ENCODE measurements at places on chromosomes 7 and 10.
A peak's percentile ranks its signal among the peaks of the same experiment; 100 is the strongest.

DNA sequence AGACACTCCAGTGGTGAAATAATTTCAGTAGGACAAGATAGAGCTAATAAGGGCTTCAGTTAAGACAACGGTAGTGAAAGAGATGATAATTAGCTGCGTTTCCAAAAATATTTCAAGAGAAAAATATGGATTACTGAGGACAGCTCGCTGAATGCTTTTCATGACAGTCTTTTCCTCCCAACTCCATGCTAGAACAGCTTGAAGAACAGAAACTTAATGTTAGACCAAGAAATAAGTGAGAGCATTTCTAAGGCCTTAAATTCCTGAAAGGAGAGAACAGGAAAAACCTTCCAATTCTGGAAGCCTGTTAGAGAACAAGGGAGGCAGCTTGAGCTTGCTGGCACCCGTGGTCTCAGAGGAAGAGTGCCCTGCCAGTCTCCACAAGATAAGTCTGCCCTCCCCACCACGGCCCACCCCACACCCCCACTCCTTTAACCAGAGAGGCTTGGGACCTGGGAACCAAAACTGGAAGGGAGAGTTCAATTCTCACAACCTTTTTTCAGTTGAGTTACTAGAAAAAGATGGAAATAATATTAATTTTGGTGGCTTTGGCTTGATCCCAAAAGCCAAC lies 1148.0 kb upstream of the CELF2 start:
- DNase-seq = no peak

GRCh38 chr10:102633848-102634247 lies 10.4 kb upstream of the TRIM8 start:
- no peak for DNase-seq

GRCh38 chr7:128409596-128410450 lies at the start of gene IMPDH1:
IMPDH1 (minus strand) TSS chr7:128409982; CDS start chr7:128409901, 81 bp downstream.
- peak; percentile 29 for DNase-seq

- no peak for DNase-seq
These were observed 26.7 kb upstream of the USP6NL start for GRCh38 chr10:11638055-11638698.

GRCh38 chr7:55032069-55032699 lies 13.4 kb downstream of the EGFR start:
- DNase-seq = no peak

DNA sequence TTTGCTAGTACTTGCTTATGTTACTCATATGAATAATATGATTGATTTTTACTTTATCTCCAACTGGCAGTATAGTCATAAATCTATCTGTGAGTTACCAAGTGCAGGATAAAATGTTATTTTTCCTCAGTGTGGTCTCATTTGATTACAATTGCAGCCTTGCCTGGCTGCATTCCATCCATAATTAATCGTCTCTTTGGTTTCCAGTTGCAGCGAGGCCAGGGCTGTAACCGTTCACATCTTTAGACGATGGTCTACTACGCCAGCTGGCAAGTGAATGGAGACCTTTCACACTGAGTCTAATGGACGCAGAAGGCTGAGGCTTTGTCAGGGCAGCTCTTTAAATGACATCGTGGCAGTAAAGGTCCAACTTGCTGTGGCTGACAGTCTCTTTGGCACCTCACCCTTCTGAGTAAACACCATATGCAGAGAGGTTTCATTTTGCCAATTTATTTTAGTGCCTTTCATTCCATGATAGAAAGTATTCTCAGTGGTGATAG lies 84.0 kb downstream of the ARL4A start:
- peak; percentile 89 for DNase-seq

DNA sequence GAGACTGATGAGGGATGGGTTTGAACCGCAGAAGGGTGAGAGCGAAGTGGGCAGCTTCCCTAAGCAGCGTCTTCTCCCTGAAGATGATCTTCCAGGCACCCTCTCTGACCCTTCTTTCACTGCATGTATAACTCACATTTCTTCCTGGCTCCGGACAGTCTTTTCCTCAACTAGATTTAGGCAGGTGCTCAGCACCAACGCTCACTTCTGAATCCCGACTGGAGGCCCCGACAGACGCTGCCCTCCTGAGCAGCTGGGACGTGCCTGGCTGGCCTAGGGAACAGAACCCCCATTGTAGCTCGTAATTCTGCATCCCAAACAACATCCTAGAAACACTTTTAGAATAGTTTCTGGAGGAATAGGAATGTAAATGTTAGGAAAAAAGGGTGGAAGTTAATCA lies 206.6 kb downstream of the DIP2C start:
- DNase-seq = no peak

- no peak for DNase-seq
These were observed 5.9 kb downstream of the BORCS7 start for GRCh38 chr10:102859911-102860310.

GRCh38 chr7:1526271-1526754 lies 4.2 kb upstream of the MAFK start:
- no peak for DNase-seq

GRCh38 chr7:137592232-137592896 lies 248.8 kb upstream of the PTN start:
- peak; percentile 47 for DNase-seq

GRCh38 chr7:81140775-81141174 lies 221.9 kb upstream of the SEMA3C start:
- DNase-seq = no peak

GRCh38 chr7:85103962-85104361 lies 82.9 kb downstream of the SEMA3D start:
- DNase-seq = no peak

DNA sequence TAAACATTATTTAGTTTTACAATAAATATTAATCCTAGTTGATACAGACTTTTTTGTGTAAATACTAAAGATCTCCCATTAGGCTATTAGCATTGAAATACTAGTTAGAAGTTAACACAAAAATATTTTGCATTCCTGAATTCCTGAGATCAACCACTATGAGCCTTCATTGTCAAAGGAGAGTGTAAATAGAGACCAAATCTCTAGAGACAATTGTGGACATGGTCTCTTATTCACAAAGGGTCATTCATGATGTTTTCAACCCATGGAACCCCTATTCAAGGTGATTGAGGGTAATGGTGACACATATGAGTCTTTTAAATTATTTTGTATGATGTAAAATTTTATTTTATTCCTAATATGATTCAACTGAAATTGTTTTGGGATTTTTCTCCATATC lies 1454.8 kb upstream of the LRRTM3 start:
- DNase-seq = no peak

DNA sequence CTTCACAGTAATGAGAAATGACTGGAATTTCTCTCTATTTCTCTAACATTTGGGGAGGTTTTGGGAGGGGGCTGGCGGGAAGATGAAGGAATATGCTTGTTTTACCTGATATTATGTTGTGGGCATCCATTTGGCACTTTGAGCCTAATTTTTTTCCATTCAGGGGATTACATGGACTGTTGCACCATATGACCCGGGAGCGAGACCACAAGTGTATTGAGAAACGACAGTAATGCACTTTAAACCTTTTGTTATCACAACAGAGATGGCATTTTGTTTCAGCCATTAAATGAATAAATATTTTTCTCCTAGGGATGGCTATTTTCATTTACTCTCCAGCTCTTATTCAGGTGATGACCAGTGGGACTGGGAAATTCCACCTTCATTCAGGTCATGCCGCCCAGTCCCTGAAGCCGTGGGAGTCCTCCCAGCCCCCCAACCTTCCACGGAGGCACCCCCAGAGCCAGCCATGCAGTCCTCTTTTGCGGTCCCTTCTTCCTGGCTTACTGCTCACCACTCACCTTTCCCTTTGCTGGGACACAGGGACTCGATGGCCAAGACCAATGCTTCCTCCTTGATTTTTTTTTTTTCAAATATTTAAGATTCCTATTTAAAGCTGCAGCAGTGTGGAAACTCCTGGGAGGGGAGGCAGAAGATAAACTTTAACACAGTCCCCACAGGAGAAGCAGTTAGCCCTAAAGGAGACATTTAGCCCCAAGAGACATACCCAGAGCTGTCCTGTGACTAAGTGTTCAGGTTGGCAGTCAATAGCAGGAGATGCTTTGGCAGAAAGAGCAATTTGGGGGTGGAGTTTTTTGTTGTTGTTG lies 190.9 kb upstream of the YAE1 start:
- DNase-seq = no peak

DNA sequence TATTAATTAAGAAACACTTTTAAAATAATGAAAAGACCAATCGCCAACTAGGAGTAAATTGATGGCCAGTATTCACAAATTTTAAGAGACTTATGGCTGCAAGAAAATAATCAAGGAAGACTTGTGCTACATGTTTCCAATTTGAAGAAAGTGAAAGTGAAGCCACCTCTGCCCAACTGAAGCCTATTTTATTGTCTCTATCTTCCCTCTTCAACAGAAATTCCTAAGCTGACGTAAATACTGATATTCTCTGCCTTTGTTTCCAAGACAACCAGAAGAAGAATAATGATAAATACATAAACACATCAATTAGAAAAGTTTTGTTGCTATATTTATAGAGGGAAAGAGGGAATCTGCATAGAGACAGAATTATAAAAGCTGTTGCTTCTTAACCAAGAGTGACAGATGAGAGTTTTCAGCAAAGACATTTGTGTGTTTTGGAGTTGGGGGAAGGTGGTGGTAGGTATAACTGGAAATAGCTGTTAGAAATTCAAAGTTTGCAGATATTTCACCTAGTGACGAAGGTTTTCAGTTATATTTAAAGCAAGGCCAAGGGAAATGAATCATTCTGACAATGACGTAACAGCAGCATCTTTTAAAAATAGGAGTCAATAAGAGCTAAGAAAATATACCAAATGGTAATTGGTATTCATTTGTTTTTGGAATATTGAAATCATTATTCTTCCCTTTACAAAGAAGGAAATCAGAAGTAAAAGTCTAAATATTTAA lies 576.6 kb upstream of the SORCS1 start:
- DNase-seq = no peak

DNA sequence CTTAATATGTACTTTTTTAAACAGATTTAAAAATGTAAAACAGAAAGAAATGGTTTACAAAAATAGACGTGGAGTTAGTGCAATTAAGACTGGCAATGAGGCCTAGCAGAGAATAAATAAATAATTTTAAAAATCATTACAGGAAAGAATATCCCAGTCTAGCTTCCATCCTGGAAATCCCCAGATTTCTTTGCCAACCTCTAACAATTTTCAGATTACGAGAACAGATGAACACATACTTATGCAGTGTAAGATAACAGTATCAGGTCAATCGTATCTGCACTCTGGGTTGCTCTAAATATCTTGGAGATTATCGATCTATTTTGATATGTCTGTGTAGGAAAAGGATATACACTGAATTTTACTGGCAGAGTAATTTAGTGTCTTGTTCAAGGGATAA lies 210.5 kb downstream of the SEMA3A start:
- no peak for DNase-seq

DNA sequence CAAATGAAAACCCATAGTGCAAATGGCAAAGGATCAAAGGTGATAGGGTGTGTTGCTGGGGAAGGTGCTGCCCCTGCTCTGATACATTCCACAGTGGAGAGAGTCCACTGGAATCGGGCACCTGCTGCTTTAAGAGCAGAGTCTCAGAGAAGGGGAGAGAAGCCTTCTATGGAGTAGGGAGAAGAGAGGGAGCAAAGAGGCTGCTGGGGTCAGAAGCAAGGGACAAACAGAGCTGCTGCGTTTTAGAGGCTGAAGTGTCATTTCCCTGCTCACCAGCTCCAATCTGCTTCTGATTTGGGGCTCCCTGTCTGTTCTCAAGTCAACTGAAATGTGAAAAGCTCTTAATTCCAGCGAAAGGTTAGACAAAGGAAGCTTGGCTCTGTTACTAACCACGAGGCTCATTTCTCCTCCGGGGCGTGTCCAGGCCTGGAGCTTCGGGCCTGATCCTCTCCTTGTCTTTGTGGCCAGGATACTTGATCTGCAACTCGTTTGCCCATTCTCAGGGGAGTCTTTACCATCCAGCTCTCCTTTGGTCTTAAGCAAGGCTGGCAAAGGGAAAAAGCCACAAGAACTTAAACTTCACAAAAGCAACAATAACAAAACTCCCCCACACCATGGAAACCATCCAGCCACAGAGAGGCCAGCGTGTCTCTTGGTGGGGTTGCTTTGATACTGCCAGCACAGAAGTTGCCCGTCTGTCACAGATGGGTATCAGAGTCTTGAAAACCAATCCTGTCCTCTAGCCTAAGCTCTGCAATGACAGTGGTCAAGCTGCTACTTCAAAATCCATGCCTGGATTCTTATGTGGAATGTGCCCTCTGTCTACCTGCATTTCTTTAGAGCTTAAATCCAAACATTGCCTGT lies 692.6 kb downstream of the SUGCT start:
- DNase-seq = no peak

GRCh38 chr10:132654121-132654571 lies 116.6 kb downstream of the INPP5A start:
- DNase-seq = no peak

- DNase-seq = no peak
These were observed 4.3 kb upstream of the ELFN1 start for GRCh38 chr7:1665549-1666316.

GRCh38 chr10:102400598-102401341 lies 5.3 kb downstream of the NFKB2 start:
- no peak for DNase-seq

GRCh38 chr10:118543714-118544400 lies 51.6 kb downstream of the PRLHR start:
- DNase-seq = peak; percentile 14

DNA sequence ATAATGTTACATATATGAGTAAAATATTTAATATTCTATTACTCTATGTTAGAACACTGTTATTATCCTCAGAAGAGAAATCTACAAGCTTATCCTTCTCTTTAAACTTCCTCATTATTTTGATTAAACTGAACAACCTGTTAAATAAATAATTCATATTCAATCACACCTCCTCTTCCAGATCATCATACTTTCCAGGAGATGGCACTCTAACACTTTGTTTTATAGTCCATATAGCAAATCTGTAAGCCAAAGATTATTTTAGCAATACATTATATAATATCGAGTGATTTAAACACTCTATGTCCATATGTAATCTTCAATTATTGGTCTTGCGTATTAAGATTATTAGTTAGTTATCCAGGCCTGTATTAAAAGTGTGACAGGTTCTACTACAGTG lies 694.1 kb downstream of the ANKRD7 start:
- DNase-seq = peak; percentile 46

DNA sequence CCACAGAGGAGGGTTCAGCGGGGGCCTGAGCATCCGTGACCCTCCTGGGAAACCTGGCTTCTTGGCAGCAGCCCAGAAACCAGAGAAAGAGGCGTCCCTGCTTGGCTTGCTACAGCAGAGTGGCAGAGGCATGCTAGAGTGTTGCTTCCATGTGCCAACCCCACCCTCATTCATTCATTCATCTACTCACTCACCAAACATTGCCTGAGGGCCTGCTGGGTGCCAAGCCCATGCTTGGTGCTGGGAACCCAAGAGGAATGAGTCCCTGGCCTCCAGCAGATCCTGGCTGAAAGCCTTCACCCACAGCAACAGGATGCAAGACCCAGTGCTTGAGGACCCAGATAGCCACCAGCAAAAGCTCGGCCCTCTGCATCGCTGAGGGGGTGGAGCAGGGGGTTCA lies 129.0 kb downstream of the CDH23 start:
- DNase-seq = no peak

DNA sequence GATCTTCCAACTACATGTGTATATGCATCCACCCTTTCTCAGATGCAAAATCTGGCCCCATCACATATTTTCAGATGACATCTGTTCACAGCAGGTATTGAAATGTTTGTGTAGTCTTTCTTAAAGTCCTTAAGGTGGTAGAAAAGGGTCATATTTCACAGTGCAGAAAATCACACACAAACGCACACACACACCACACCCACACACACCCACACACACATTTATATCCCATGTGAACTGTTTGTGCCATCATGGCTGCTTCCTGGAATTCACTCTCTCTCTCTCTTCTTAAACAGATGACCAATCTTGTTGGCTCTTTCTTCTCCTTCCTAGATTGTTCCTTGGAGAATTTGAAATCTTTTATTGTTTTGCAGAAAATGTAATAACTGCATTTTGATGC lies 663.0 kb upstream of the GRM3 start:
- no peak for DNase-seq

All from SHP77 treated with DMSO at 0.1 percent for 48 hours (cell line).